Urothelium cell line (cell line): ENCODE measurements at places on chromosomes 7 and 10.

- DNase-seq: no peak
These were observed 98.5 kb downstream of the CARD11 start for GRCh38 chr7:2945171-2945570.

- DNase-seq: no peak
These were observed 21.5 kb downstream of the RBM33 start for GRCh38 chr7:155665957-155666287.

DNA sequence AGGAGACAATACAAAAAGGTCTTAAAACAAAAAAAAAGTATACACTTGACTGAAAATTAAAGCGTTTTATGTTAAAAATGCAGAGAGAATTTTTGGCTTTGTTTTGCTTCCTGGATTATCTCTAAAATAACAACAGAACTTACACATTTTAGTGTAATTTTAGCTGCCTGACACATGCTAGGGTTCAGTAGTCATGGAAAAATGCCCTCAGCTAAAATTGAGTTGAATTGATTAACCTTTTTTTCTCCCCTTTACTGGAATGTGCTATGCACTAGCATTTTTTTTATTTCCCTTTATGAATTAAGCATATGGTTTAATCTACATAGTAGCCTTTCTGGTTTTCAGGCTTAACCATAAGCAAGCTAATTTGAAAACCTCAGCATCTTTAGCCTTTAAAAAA is 89.9 kb downstream of the ZNF277 start:
- DNase-seq: no peak

DNA sequence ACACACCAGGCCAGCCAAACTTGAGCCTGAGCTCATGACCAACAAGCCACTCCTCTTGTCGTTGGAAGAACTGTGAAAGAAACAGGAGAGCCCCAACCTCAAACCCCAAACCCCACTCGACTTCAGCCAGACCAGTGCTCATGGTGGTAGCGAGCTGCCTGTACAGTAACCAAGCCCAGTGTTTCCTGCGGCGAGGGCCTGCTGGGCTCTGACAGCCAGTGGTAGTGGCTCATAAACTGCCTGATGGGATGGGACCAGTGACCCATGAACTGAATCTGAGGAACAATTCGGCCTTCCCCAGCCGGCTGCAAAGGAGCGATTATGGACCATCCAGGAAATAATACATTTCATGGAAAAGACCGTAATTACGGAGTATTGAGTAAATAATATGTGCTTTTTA is 191.9 kb downstream of the RPS24 start:
- DNase-seq: no peak

GRCh38 chr7:37923996-37924395 is 3.6 kb downstream of the EPDR1 start:
- no peak for DNase-seq

DNA sequence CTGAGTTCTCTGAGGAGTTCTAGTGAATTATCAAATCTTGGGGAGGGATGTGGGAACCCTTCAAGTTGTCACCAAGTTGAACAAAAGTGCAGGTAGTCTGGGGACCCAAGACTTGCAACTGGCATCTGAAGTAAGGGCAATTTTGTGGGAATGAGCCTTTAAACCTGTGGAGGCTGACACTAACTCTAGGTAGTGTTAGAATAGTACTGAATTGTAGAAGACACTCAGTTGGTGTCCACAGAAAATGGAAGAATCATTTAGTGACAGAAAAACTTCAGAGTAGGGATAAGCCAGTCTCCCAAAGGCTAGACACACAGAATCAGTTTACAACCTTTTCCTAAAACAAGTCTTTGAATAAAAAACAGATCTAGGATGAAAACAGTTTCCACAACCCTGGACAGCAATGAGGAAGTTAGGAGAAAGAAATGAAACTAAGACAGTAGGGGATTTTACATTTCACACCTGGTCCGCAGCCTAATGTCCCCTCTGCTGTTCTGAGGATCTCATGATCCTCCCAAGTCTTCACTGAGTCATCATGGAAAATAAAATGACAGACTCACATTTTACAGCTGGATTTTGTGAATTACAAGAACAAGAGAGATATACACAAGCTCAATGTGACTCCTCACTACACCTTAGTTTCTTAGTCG is 23.0 kb upstream of the ING3 start:
- no peak for DNase-seq

GRCh38 chr10:59880971-59881510 is 25.3 kb downstream of the CCDC6 start:
- DNase-seq: no peak

- DNase-seq: no peak
These were observed 164.7 kb downstream of the SEMA3E start for GRCh38 chr7:83484266-83484665.

DNA sequence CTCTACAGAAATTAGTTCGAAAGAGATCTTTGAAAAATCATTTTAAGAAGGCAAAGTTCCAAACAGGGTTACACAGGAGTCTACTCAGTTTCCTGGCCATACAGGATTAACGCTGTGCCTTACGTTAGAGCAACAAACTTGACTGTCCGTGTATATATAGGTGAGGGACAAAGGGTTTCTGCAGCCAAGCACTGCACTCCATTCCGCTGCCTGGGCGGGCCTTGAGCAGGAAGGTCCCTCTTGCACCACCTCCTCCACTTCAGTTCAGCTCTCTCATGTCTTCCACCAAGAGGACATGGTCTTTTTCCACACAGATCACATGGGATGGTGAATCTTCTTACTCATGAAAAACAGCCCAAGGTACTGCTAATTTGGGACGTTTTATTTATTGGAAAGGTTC is 43.2 kb downstream of the MCMBP start:
- DNase-seq: no peak
